ENCODE measurements at places on chromosomes 6 and 20.

GRCh38 chr20:61287583-61288275 lies 35.7 kb downstream of the CDH4 start:
- no peaks in the 10 kb centered on the region for H3K4me1 ChIP-seq
- DNase-seq = no peak

DNA sequence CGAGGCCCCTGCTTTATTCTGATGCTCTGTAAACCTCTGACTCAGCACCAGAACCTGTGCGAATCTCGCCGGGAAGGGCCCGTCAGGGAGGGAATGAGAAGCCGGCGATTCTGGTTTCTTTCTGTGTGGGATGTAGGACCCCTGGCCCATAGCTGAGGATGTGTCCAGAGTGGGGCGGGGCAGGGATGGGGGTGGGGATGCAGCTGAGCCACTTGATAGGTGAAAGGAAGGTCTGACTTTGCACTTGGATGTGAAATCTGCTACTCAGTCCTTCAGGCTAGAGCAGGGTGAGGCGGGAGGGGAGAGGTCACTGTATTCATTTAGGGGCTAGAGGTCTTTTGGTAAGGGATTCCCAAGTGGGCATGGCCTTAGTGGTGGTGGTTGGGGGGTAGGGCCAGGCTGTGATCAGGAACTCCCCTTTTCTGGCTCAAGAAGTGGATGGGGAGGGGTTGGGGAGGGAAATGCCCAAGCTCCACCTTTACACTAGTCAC lies 2.3 kb downstream of the TOX2 start:
- peaks cover 20% of the 10 kb centered on the region for H3K4me1 ChIP-seq
- H3K27me3 ChIP-seq = peaks cover 6% of the 10 kb centered on the region
- DNase-seq = no peak
- no peaks in the 10 kb centered on the region for H3K36me3 ChIP-seq

DNA sequence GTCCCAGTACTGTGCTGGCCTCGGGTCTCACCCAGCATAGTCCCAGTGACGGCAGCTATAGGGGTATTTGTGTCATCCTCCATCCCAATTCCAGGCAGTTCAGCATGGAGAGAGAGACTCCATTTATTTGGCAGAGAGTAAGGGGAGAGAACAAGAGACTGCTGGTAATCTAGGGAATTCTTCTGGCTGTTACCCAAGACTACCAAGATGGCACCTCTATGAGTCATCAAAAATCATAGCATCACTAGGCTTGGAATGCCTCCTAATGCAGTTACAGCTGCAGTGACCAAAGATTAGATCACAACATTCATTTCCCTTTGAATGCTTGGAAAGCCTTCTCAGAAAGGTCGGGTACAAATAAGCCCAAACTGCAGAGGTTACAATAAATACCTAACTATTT lies 660.4 kb upstream of the FLRT3 start:
- no peak overlapping the region for H3K27ac ChIP-seq
- no peak for DNase-seq
- no peak overlapping the region for H3K4me3 ChIP-seq
- no peaks in the 10 kb centered on the region for H3K27me3 ChIP-seq

DNA sequence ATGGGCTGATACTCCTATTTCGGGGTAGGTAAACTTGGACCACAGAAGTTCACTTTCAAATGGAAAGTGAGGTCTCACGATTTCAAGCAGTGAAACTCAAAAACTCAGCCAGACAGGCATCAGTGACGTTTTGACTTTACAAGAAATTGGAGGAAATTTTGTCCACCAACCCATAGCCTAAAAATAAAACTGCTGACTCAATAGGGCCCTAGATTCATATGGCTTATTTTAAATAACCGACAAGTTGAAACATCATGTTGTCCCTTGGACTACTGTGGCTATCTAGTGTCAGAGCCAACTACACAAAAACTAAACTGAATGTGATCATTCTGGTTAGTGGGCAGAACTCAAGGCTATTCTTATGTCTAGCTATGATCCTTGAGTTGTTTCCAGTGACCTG lies 486.3 kb downstream of the GRIK2 start:
- no peaks in the 10 kb centered on the region for H3K36me3 ChIP-seq
- no peak overlapping the region for H3K4me3 ChIP-seq
- no peaks in the 10 kb centered on the region for H3K4me1 ChIP-seq
- no peak overlapping the region for H3K27ac ChIP-seq
- H3K27me3 ChIP-seq = no peaks in the 10 kb centered on the region

Data from stomach (tissue), 19 donors.